ENCODE measurements at places on chromosomes 16 and 17.

GRCh38 chr17:74606050-74606449, 14.0 kb upstream of the CD300LD start:
- no peak overlapping the region for H3K4me3 ChIP-seq
- no peaks in the 10 kb centered on the region for H3K36me3 ChIP-seq

DNA sequence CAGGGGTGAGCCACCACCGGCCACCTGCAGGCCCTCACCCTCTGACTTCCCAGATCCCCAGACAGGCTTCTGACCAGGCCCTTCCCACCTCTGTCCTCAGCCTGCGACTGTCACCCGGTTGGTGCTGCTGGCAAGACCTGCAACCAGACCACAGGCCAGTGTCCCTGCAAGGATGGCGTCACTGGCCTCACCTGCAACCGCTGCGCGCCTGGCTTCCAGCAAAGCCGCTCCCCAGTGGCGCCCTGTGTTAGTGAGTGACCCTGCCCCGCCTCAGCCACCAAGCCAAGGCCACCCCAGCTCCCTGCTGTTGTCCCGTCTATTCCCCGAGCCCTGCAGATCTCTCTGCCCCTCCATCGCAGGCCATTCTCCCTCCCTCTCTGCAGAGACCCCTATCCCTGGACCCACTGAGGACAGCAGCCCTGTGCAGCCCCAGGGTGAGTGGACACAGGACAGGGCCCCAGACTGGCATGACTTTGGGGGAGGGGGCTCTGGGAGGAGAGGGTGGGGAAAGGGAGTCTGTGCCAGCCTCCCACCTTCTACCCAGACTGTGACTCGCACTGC, 1.9 kb downstream of the NTN3 start:
- H3K27me3 ChIP-seq, result no peaks in the 10 kb centered on the region
- peaks cover 77% of the 10 kb centered on the region for H3K4me1 ChIP-seq
- H3K27ac ChIP-seq, result peak overlapping the region; percentile 91
- no peak for DNase-seq
- no peaks in the 10 kb centered on the region for H3K36me3 ChIP-seq

DNA sequence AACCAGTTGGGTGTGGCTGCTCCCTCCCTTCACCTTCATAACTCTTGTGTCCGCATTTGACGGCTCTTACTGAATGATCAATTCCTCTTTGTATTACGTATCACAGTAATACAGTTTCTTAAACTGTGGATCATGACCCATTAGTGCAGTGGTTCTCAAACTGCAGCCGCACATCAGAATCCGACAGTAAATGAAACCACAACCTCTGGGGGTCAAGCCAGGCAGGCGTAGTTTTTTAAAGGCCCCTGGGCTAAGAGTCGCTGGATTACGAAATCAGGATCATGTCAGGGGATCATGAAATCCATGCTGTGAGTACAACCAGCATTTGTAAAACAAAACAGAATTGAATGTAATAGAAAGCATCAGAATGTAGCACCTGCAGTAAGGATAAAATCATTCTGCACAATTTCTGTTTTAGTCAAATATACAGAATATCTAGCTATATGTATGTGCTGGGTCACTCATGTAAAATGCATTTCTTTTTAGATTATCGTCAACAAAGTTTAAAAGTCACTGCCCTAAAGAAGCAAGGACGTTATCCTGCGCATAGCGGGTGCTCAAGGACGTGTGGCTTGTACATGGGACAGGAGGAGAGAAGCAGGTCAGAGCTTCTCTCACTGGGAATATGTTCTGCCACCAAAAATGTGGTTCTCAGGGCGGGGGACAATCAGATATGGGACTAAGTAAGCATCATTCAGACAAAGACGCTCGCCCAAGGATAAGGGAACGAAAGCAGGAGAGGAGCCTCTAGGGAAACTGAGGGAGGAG, 113.1 kb downstream of the ZFHX3 start:
- no peak overlapping the region for H3K27ac ChIP-seq
- H3K4me3 ChIP-seq, result no peak overlapping the region
- H3K27me3 ChIP-seq, result no peaks in the 10 kb centered on the region
- no peak for DNase-seq
- H3K4me1 ChIP-seq, result peaks cover 3% of the 10 kb centered on the region

DNA sequence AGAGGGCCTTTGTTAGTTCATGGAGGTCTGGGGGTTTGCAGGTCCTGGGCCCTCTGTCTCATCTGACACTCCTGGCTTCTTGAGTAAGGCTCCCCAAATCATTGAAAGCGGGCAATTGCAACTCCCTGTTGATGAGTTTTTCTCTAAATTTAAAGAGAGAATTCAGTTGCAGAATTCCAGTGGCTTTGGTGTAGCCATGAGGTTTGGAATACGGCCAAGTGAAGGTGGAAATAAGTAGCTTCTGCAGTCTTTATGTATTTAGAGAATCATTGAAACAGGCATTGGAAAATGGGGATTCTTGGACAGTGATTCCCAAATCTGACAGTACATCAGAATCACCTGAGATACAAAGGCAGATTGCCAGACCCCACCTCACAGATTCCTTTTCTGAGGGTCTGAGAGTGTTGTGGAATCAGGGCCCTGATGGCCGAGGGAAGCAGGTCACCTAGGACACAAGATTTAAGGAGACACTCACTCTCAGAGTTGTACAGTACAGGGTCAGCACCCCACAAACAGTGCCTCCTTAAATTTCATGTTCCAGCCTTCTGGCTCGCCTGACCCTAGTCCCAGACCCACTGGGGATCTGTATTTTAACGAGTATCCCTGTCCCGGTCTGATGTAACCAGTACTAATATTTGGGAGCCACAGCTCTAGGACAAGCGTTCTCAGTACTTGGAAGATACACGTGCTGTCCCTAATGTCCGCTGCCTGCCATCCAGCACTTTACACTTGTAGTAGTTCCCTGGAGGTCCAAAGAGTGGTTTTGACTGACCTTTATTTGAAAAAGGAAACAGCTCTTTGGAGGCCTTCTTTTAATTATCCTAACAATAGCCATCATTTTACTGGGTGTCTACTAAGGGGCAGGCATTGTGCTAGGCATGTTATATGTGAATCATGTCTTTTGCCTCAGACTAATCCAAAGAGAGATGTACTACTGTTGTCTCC, 37.8 kb downstream of the YPEL2 start:
- peaks cover 18% of the 10 kb centered on the region for H3K4me1 ChIP-seq
- H3K36me3 ChIP-seq, result no peaks in the 10 kb centered on the region
- H3K27ac ChIP-seq, result no peak overlapping the region
- no peaks in the 10 kb centered on the region for H3K27me3 ChIP-seq
- no peak overlapping the region for H3K4me3 ChIP-seq
- no peak for DNase-seq

- no peaks in the 10 kb centered on the region for H3K4me1 ChIP-seq
- no peak overlapping the region for H3K4me3 ChIP-seq
- DNase-seq, result no peak
These were observed 40.7 kb downstream of the TBX4 start for GRCh38 chr17:61492759-61493526.

- H3K4me3 ChIP-seq, result peak within 1 kb of the TSS; percentile 95
- peaks cover 27% of the 10 kb centered on the region for H3K36me3 ChIP-seq
- H3K27ac ChIP-seq, result peak within 1 kb of the TSS; percentile 92
- peaks cover 56% of the 10 kb centered on the region for H3K4me1 ChIP-seq
- DNase-seq, result peak; percentile 97
These were observed at the start of the genes KARS1 and TERF2IP for GRCh38 chr16:75647492-75648264. Gene KARS1 (minus strand): TSS chr16:75647665. CDS start chr16:75647639, 26 bp downstream. Gene TERF2IP (plus strand): TSS chr16:75647773. CDS start chr16:75647883, 110 bp downstream.

DNA sequence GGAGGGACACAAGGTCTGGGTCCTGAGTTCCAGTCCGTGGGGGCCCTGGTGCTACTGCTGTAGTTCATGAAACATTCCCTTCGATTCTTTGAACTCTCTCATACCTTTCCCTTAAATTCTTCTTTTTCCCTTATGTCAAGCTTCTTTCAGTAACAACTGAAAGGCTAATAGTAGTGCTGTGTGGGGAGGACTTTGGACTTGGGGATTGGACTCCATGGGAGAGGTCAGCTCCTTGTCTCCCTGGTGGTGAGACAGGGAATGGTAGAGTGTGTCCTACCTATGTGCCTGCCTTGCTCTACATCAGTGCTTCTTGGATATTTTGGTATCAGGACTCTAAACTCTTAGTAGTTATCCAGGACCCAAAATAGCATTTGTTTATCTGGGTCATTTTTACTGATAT, 628.1 kb downstream of the WWOX start:
- H3K27ac ChIP-seq, result no peak overlapping the region
- no peaks in the 10 kb centered on the region for H3K27me3 ChIP-seq
- H3K4me3 ChIP-seq, result no peak overlapping the region
- no peaks in the 10 kb centered on the region for H3K4me1 ChIP-seq
- H3K36me3 ChIP-seq, result no peaks in the 10 kb centered on the region
- no peak for DNase-seq

GRCh38 chr17:67716405-67716798, 1.3 kb upstream of the NOL11 start:
- H3K27ac ChIP-seq, result no peak overlapping the region
- no peaks in the 10 kb centered on the region for H3K27me3 ChIP-seq
- peaks cover 21% of the 10 kb centered on the region for H3K4me1 ChIP-seq
- DNase-seq, result no peak
- peak overlapping the region; percentile 95 for H3K4me3 ChIP-seq

DNA sequence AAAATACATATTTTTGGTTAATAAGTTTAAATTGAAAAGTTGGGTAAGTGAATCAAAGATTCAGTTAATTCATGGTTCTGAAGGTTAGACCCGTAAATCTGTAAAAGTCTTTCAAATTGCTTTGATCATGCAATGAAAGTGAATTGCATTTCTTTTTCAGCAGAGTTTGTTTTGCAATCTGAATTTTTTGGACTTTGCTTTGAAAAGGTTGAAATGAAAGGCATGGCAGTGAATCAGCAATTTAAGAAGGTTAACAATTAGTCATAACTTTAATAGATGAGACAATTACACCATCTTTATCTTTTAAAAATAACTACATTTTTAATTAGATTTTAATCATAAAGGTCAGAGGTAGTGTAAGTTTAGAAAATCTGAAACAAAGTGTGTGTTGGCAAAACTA, 310.9 kb upstream of the KCNJ16 start:
- peaks cover 14% of the 10 kb centered on the region for H3K4me1 ChIP-seq
- no peak for DNase-seq
- no peak overlapping the region for H3K4me3 ChIP-seq
- H3K27ac ChIP-seq, result no peak overlapping the region

DNA sequence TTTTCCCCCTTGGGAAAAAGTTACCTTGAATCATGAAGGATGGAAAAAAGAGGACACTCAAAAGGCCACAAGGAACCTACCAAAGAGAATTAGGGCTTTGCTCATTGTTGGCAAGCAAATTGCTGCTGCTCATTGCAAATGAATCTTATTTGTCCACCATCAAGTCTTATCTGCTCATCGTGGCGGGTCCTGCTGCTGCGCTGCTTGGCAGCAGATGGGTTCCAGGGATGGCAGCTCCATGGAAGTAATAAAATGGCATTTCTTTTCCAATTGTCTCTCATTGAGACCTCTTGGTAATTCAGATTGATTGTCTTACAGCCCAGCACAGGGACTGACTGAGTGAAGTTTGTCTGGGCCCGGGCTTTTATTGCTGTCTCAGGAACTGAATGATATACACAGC, 118.7 kb downstream of the MRM1 start:
- H3K27ac ChIP-seq, result no peak overlapping the region
- DNase-seq, result no peak
- no peak overlapping the region for H3K4me3 ChIP-seq
- no peaks in the 10 kb centered on the region for H3K27me3 ChIP-seq

DNA sequence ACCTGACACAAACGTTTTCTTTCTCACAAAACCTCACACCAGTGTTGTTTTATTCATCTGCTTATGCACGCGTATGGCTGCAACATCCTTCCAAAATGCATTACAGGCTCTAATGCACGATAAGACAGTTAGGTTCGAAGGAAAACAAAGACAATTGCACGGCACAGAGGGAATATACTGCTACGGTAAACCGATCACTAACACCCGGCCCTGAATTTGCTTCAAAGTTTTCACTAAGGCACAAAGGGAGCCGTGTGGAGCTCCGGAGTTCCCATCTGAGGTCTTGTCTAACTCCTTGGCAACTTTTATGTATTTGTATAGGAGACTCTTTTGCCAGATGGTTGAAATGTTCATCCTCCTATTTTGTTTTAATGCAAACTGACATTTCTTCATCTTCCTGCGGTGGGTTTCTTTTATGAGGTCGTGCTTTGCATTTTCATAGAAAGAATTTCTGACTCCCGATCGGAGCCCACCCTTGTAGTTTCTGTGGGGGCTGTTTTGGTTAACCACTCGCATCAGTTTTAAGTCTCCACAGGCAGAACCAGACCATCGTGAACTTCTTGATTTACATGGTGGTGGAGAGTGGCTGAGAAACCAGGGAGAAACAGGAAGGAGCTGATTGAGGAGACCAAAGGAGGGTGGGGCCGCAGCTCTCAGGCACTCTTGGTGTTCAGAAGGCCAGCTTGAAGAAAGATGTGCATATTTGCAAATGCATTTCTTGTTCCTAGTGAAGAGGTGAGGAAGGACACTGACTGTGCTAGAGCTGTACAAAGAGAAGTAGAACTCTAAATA, 516.8 kb downstream of the MAF start:
- DNase-seq, result no peak
- H3K4me3 ChIP-seq, result no peak overlapping the region
- no peaks in the 10 kb centered on the region for H3K4me1 ChIP-seq

GRCh38 chr17:40259505-40259904, 28.2 kb upstream of the CDC6 start:
- peaks cover 13% of the 10 kb centered on the region for H3K36me3 ChIP-seq
- DNase-seq, result no peak
- H3K4me3 ChIP-seq, result no peak overlapping the region
- no peak overlapping the region for H3K27ac ChIP-seq
- H3K27me3 ChIP-seq, result no peaks in the 10 kb centered on the region

- DNase-seq, result no peak
- H3K4me1 ChIP-seq, result no peaks in the 10 kb centered on the region
- no peaks in the 10 kb centered on the region for H3K36me3 ChIP-seq
- H3K27ac ChIP-seq, result no peak overlapping the region
These were observed 87.6 kb upstream of the TOX3 start for GRCh38 chr16:52634528-52634927.

- H3K4me3 ChIP-seq, result no peak overlapping the region
- no peaks in the 10 kb centered on the region for H3K36me3 ChIP-seq
- no peak overlapping the region for H3K27ac ChIP-seq
- DNase-seq, result peak; percentile 14
These were observed 189.7 kb downstream of the AXIN2 start for GRCh38 chr17:65371702-65372101.

GRCh38 chr16:81238296-81239011, at the start of gene BCO1:
Gene BCO1 (plus strand): TSS chr16:81238689. CDS start chr16:81238909, 220 bp downstream.
- H3K27ac ChIP-seq, result no peak within 1 kb of the TSS
- no peak for DNase-seq
- H3K36me3 ChIP-seq, result no peaks in the 10 kb centered on the region
- H3K4me1 ChIP-seq, result no peaks in the 10 kb centered on the region
- H3K27me3 ChIP-seq, result no peaks in the 10 kb centered on the region

DNA sequence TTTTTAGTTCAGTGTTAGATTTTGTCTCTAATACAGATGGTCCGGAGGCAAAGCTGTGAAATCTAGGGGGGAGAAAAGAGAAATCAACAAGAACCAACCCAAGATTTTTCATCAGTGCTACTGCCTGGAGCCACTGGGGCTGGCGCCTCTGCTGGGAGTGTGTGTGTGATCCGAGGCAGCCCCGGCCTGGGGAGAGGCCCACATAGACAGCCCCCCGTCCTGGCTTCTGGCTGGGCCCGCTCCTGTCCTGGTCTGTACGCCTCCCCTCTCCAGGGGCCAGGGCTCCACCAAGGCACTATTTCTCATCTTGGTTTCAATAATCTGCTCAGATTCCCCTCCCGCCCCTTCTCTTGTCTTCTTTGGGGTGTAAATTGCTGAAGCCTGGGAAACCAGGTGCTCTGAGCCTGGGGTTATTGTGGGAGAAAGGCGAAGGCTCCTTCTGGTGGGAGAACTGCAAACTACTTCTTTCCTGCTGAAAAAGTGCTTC, 7.8 kb downstream of the BAHCC1 start:
- H3K4me1 ChIP-seq, result peaks cover 7% of the 10 kb centered on the region
- H3K27me3 ChIP-seq, result no peaks in the 10 kb centered on the region
- no peak overlapping the region for H3K27ac ChIP-seq
- no peak overlapping the region for H3K4me3 ChIP-seq
- no peaks in the 10 kb centered on the region for H3K36me3 ChIP-seq

Measured in Karpas-422 (cell line).